ENCODE measurements at places on chromosomes 2 and 18.

DNA sequence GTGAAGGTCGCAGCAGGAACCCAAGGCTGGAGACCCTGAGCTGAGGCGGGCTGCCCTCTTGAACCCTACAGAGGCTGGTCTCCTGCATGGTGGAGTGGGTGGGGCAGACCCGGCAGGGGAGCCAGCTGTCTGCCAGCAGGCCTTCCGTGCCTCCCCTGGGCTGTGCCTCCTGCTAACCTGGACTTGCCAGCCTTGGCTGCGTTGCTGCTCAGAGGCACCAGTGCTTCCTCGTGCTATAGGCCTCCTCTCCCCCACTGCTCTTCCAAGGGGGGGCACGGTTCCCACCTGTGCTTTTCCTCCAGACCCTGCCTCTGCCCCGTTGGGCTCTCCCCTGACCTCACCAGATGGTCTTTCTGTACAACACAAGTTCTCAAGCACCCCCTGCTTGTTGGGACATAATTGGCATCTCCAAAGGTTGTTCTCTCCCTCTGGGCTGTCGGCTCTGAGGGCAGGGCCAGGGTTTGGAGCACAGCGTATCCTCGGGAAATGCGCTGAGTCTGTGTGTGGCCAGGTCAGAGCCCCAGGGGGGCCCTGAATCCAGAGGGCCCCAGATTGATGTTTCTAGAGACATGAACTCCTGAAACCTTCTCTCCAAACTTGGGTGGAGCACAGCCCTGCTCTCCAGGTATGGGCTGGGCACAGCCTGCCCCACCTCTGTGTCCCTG lies 6.7 kb downstream of the ARHGEF4 start:
- no peak for DNase-seq

GRCh38 chr18:37321582-37322491 lies 243.8 kb downstream of the CELF4 start:
- DNase-seq, result no peak

DNA sequence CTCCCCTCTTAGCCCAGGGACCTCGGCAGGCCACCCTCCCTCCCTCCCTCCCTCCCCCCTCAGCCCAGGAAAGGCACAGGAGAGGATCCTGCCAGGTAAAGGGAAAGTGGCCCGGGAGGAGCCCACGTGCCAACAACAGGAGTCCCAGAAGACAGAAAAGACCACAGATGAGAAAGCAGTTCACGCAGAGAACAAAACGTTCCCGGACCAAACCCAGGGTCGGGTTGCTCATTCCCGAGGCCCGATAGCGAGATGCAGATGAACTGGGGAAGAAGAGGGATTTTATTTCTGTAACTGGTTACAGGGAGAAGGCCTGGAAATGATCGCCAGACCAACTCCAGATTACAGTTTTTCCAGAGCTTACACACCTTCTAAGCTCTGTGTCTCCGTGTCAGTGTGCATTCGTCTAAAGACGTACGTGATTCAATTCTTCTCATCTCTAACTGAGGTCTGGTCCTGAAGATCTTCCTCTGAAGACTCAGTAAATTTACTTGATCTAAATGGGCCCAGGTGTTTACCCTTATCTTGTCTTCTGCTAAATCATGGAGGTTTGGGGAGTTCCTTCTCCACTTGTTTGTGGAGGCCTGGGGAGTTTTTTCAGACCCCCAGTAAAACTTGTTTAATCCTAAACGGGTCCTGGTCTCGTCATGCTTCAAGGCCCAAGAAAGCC lies 807 bp upstream of the NEU4 start:
- DNase-seq, result no peak

DNA sequence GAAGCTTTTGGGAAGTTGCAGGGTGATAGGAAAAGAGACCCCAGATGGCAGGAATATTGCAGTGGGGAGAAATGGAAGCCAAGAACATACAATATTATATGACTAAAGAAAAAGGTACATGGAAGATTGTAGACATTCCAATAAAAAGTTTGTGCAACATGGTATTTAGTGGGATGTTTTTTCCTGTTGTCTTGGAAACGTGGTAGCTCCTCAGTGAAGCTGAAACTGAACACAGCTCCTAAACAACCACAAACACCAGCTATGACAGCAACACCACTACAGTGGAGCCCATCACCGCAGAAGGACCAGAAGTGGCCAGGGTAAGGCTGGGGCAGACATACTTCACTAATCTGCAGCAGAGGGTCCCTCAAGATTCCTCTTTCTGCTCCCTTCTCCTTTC lies 246.8 kb downstream of the CDH20 start:
- DNase-seq, result no peak

DNA sequence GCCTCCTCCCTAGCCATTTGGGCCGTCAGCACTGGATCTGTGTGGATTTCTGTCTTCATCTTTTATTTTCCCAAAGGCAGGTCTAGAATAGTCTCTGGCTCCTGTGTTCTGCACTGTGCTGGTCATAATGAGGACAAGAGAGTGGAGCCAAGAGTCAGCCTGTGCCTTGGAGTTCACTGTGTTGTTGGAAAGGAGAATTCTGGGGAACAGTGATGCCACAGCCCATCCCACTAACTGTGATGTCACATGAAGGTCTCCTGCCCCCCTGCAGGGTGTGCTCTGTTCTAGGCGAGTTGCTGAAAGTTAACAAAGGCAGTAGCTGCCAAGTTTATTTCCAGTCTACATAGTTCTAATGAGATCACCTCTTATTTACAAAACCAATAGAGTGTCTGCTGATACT lies 248.5 kb downstream of the TPGS2 start:
- no peak for DNase-seq

GRCh38 chr2:237315170-237315828 lies 98.7 kb downstream of the COL6A3 start:
- DNase-seq, result no peak

- DNase-seq, result no peak
Observed at GRCh38 chr2:77831060-77831459, 308.9 kb upstream of the LRRTM4 start.

DNA sequence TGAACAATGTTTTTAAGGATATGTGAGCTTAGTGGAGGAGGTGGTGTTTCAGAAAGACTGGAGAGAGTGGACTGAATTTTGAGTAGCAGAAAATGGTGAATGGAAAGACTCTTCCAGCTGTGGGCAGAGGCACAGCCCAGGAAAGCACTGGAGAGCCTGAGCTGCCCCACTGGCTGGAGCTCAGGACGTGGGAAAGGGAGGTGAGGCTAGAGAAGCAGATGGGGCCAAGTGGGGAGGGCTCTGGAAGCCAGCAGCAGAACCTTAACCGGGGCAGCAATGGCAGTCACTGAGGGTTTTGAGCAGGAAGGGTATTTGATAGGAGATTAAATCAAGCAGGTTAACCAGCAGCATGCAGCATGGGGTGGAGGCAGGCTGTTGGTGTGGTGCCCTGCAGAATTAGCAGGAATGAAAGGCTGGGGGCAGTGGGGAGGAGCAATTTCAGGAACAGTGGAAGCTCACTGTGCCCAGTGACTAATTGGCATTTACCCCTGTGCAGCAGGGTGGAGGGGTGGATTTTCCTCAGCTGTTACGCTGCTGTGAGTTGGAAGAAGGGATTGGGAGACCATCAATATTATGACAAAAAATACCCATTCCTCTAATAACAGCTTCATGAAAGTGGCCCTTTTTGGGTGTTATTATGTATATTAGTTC lies 136.2 kb downstream of the CERS6 start:
- no peak for DNase-seq

GRCh38 chr2:107553539-107553938 lies 273.2 kb upstream of the RGPD4 start:
- DNase-seq, result no peak

GRCh38 chr2:100416397-100416934 lies 1.0 kb downstream of the CHST10 start:
- no peak for DNase-seq

DNA sequence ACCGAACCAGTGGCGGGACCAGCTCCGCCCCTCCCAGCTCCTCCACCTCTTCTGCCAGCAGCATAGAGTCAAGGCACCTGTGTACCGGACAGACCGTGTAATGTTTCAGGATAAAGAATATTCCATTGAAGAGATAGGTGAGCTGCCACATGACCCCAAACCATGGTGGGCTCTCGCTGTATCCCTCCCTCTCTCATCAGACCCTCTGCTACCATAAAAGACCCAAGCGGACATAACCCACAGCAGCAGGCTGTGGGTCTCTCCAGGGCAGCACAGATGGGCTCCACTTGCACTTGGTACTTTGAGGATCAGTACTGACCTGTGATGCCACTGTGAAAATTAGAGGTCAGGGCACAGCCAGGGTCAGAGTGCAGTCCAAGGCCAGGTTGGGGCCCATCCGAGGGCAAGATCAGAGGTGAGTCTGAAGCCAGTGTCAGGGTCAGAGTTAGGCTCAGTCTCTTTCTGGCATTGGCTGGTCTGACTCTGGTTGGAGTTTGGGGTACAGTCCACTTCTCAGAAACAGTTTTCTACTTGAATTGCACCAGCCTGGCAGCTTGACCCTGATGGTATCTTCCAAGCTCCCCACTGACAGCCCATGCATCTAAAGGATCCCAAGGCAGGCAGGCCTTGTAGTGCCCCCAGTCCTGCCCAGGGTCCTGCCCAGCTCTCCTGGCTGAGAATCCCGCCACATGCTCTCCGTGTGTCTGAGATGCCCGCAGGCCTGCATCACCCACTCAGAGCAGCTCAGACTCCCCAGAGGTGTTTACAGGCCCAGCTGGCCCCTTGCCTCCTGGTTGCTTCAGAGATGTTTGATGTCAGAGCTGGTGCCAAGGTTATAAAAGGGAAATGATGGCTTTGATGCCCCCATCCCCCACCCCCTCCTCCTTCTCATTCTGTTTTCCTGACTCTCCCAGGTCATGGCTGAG lies 212.1 kb downstream of the DYSF start:
- DNase-seq, result no peak

DNA sequence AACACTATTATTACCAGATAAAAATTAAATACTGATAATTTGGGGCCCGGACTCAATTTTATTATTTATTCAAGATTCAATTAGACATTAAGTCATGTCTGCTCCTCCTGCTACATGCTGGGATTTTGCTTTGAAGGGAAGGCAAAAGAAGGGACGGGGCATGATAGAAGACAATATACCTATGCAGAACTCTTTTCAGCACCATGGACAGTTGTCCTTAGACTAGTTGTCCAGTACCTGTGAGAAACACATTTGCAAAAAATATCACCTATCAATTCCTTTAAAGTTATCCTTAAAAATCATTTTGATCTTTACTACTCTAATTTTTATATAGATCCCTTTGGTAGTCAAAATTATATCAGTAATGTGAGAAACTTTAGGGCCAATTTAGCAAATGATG lies 100.2 kb upstream of the SULT1C3 start:
- DNase-seq, result no peak

DNA sequence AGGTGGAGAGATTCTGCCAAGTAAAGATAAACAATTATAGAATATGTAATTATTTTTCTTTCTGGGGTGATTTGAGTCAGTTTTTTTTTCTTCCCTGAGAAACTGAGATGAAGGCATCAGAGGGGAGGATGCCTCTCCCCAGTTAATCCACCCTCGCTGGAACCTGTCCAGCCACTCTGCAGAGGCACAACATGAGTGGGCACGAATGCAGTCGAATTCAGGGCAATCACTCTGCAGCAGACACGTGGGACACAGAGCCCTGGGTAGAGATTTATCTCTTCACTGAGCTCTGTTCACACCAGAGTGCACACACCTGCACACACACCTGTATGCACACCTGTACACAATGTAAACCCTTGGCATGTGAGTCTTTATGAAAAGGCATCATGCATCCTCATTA lies 154.2 kb downstream of the DCDC2C start:
- DNase-seq, result no peak

GRCh38 chr2:133598769-133599168 lies 30.5 kb upstream of the NCKAP5 start:
- DNase-seq, result no peak

GRCh38 chr2:218265626-218266025 lies 4.3 kb downstream of the AAMP start:
- no peak for DNase-seq

DNA sequence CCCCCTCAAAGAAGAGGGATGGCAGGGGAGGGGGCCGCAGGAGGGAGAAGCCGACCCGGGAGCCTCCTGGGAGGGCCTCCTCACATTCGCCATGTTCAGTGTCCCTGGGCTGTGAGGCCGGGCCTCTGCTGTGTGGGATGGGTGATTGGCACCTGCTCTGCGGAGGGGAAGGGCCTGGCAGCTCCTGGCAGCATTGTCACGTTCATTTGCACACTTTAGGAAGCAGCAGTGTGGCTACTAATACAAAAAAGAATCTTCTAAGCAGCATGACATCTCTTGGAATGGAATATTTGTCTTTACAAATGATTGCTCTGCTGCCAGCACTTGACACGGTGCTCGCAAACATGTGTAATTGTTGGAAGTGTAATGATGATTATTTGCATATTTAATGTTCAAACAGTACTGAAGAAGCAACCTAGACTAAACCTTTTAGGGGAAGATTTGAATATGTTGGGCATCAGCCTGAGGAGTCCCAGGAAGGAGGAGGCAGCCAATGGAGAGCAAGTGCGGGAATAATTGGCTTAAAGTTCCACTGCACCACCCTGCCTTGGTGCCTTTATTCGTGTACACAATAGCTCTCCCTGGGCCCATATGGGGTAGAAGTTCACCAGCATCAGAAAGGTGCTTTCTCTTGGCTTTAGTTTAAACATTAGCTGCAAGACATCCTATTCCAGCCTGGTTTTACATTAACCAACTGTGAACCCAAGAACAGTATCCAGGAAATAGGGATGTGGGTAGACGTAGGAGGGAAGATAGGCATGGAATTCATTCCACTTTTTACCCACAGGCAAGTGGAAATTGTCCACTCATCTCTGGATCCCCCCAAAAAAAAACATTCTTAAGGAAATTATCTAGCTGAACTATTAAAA lies 404.9 kb downstream of the TMEM182 start:
- no peak for DNase-seq

DNA sequence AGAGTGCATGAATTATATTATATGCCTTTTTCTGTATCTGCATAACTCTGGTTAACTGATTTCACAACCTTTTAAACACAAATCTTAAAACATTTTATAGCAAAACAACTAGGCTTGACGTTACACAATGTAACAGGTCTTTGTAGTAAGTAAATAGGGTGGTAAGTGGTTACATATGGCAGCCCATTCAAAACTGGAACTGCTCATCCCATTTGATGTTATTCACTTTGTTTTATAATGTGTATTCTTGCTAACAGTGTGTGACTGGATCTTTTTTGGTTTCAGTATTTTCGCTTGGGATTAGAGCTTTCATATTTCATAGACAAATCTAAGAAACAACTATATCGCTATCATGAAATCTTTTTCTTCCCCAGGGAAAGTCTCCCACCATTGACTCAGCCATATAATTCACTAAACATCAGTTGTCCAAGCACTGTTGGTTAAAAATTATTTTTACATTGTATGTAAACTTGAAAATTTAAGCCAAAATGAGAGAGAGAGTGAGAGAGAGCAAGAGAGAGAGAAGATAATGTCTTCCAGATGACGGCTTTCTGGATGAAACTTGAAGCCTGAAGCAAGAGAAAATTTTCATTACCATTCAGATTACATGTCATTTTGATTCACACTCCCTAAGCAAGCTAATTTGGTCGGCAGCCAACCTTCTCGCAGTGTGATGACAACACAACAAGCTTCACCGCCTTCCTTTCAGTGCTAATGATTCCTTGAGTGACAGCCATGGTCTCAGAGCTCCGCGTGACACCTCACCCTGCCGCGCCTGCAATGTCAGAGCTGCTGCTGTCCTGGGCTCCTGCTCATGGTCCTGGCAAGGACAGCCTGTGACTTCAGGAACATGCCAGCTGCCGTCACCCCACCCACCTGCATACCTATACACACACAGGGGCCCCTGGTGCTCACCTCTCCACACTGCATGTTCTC lies 946.9 kb upstream of the SOX11 start:
- DNase-seq, result no peak

- DNase-seq, result no peak
Observed at GRCh38 chr18:76619621-76620315, 124.7 kb upstream of the ZNF516 start.

Measured in SIG-M5 (cell line).